B cell (primary cell): ENCODE measurements at places on chromosomes 4 and X.

GRCh38 chrX:12962041-12962504 is 12.8 kb upstream of the TMSB4X start:
- no peak for DNase-seq

- DNase-seq: no peak
Observed at GRCh38 chr4:13588954-13589353, 38.6 kb downstream of the BOD1L1 start.

DNA sequence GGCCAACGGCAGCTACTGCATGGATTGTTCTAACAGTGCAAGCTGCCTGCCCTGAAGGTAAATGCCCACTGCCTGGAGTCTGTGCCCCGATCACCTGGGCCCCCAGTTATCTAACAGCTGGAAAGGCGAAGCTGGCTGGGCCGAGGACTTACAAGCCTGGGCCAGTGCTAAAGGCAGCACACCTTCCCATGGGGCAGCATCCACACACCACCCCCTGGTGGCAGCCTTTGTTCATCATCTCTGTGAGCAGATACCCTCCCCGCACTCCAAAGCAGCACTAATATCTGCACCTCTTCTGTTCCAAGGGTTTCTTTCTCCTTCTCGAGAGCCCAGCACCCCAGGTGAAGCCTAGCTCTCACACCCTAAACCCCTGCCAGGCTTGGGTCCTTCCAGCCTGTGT is 7.6 kb downstream of the SLC2A9 start:
- peak; percentile 29 for DNase-seq

DNA sequence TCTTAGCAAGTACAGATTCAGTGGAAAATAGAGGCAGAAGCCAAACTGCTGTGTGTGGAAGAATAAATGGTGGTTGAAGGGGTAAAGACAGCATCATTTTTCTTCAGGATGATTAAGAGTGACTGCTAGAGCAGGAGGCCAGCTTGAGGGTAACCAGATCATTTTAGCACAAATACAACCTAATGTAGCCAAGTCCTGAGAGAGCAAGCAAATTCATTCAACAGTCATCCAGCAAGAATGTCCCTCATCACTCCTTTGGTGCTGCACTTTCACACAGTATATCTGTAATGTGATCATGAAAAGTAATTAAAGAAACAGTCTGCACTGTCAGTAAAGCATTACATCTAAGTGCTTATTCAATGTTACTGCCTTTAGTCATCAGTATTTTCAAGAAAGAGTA is 44.8 kb downstream of the NPFFR2 start:
- no peak for DNase-seq

- peak; percentile 62 for DNase-seq
Observed at GRCh38 chr4:2511645-2512131, 24.8 kb upstream of the FAM193A start.

- DNase-seq: no peak
Observed at GRCh38 chr4:114057746-114058145, 78.3 kb upstream of the ARSJ start.

DNA sequence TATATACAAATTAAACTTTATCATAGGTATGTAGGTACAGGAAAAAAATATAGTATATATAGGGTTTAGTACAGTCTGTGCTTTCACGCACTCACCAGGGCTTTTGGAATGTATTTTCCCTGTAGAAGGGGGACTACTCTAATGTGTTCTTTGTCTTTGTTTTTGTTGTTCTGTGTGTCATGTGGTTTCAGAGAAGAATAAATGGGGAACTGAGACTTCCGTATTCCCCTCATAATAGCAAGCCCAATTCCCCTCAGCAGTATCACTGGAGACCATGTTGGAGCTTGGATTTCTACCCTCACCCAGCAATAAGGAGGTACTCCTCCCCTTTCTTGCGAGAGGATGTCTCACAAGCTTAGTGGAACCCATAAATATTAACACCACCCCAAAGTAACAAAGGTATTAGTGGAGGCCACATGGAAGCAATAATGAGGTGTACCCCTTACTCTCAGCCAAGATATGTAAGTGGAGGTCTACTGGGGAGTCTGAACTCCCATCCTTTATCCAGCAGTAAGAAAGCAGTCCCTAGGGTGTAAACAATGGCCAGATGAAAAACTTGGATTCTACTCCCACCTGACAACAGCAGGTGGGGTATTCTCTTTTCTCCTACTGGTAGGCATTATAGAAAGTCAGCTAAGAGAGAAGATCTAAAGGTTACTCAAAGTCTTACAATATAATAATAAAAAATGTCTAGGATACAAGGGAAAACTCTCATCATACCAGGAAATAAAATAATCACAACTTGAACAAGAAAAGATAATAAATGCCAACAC is 805.4 kb upstream of the GALNTL6 start:
- DNase-seq: no peak

DNA sequence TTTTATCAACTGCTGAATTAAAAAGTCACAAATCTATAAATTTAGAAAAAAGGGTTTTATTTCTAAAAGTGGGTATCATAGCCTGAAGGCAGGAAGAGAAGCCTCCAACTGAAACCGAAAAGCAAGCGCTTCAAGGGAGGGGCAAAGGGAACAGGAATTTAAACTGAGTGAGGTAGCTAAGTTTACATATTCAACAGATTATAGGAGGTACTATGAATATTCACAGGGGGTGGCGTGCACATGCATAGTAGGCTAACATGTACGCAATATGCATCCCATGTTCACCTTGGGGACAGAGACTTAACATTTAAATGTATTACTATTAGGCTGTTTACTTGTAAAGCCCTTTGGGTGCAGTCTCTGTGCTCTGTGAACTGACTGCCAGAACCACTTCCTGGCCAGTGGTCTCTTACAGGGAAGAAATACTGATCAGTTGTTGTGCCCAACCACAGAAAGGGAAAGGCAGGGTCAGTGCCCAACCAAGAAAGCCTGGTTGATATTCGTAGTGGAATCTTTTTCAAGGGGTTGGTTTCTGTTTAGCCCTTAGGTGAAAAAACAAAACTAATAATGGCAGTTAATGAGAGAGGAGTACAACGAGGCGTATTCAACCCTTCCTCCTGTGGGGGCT is 168.7 kb upstream of the GALNTL6 start:
- DNase-seq: peak; percentile 28

- no peak for DNase-seq
Observed at GRCh38 chr4:47101453-47101852, 70.1 kb downstream of the GABRB1 start.

- no peak for DNase-seq
Observed at GRCh38 chr4:10237131-10237530, 120.5 kb upstream of the WDR1 start.

DNA sequence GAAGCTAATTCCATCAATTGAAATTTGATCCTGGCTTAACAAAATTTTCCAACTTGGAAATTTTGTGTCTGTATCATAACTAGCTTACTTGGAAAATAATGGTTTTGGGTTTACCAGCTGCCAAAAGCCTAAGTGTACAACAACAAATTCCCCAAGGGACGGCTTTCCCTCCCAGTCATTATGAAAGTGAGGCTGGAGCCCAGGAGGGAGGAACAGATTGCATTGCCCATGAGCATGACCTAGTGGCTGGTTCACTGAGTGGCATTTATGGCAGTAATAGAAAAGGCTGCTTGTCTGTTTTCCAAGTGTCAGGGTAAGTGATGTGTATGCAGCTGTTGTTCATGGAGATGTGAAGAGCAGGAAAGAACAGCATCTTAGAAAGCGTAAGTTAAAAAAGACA is 70.8 kb upstream of the HHIP start:
- no peak for DNase-seq

DNA sequence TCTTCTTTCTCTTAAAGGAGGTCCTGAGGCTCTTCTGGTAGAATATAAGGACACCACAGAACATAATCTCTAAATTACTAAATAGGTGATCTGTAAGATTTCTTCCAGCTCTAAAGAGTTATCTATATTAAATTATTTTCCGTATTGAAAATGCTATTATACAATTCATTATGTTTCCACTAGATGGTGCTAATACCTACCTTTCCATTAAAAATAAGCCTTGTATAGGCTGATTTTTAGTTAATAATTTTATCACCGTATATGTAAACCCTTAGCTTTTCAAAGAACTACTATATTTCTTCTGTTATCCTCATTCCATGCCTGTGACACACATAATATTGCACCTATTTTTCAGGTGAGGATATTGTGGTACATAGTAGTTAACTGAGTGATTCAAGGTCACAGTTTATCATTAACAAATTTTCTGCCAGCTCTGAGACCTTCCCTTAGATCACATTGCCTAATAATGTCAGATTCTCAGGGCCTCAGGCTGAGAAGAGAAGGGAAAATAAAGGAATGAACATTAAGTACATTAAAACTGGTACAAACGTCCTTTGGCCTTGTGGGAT is 138.8 kb downstream of the TEX11 start:
- peak; percentile 14 for DNase-seq

- no peak for DNase-seq
Observed at GRCh38 chrX:134364711-134365110, 95.3 kb upstream of the HPRT1 start.

DNA sequence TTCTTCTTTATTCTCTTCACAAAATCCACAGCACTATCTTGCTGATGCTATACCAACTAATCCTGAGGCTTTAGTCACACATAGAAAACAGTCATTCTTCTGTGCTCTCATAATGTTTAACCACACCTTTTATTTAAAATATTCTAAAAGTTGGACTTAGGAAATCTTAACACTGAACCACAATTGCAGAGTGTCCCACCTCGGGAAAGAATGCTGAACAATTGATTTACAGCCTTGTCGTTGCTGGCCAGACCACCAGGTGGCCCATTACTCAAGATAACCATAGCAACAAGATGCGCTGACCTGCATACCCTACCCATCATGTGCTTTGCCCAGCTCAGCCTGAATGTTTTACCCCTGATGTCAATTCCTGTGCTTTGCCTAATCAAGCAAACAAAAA is 100.8 kb downstream of the ARSJ start:
- DNase-seq: no peak

- DNase-seq: no peak
Observed at GRCh38 chrX:107971636-107972035, 10.5 kb downstream of the TEX13B start.

- DNase-seq: no peak
Observed at GRCh38 chrX:24487571-24487970, 22.5 kb downstream of the PDK3 start.

DNA sequence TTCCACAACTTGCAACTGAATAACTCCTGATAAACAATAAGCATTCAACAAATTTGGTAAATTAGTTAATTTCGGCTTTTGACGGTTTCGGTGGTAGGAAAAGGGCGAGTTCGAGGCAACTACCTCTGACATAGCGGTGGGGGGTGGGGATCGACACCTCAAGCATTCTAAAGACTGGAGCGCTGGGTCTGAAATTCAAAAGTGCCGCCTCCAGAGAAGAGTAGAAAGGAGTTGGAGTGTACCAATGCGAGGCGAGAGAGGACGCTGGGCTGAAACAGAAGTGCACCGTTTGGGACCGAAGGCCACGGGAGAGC is 725 bp downstream of the SMC1A start:
- DNase-seq: no peak

GRCh38 chr4:158193171-158193749 is 17.0 kb upstream of the TMEM144 start:
- DNase-seq: no peak

DNA sequence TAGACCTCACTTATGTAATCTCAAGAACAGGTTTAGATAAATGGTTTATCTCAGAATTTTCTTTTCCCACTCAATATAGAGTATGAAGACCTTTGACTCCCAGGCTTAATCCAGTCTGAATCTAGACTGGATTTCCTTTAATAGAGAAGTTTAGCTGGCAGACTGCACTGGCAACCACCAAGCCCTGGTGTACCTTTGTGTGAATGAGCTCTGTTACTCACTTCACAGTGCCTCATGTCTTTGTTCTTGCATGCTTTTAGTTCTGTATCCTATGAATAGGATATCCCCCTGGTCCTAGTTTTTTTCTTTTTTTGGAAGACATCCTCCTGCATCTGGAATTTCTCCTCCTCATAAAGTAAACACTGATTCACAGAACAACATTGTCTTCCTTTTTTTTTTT is 53.2 kb upstream of the MCUB start:
- DNase-seq: no peak

GRCh38 chrX:49249071-49249470 is 13.8 kb downstream of the CCDC22 start:
- no peak for DNase-seq

DNA sequence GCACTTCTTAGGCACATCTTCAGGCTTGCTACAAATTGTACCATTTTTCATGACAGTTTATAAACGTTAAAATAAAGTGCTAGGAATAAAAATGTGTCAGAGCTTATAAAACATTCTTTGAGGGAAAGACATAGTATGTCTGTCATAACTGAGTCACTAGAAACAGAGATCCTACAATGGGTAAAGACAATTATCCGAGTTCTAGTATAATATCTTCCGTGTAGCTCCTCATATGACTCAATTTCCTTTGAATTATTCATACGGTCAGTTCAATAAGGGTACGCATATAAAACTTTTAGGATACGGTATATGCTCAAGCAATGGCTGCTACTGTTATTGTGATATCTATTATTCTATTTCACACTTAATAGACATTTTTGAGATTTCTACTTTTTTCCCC is 349.1 kb downstream of the PCDH10 start:
- no peak for DNase-seq

GRCh38 chrX:132452911-132453550 is 35.8 kb downstream of the MBNL3 start:
- DNase-seq: no peak

GRCh38 chr4:146369446-146369845 is 152.3 kb downstream of the SLC10A7 start:
- DNase-seq: no peak

- DNase-seq: peak; percentile 45
Observed at GRCh38 chr4:159169404-159170302, 66.8 kb downstream of the RAPGEF2 start.

DNA sequence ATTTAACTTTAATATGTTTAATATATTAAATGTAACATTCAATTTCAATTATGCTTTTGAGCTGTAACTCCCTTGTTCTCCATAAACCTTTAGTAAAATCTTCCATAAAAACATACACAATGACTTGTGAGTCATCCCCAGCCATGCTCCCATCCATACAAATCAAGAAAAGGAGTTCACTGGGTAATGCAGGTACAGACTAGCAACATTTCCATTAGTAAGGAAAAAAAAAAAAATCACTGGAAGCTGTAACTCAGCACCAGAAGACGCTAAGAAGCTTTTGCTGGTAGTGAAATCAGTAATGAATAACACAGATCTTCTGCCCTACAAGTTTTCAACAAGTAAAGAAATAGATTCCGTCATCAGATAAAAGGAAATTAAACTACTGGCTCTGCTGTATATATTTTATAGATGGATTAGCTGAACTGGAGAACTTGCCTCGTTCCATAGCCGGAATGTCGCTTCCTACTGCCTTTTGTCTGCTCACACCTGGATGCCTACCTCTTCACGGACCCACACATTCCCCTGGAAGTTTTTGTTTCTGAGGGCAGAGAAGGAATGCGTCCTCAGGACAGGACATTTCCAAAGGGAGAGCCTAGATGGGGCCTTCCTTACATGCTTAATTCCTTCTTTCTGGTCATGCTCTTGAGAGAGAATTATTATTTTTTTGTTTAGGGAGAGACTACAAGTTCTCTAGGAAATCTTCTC is 298.4 kb upstream of the ANKRD50 start:
- no peak for DNase-seq

- DNase-seq: no peak
Observed at GRCh38 chr4:153612878-153613277, 71.2 kb upstream of the TLR2 start.
